ENCODE measurements at places on chromosomes 1 and 21. TPM values are rescaled to one million over a fixed set of nuclear protein-coding genes. Genes with fewer than 3 reads are reported as not detected.

DNA sequence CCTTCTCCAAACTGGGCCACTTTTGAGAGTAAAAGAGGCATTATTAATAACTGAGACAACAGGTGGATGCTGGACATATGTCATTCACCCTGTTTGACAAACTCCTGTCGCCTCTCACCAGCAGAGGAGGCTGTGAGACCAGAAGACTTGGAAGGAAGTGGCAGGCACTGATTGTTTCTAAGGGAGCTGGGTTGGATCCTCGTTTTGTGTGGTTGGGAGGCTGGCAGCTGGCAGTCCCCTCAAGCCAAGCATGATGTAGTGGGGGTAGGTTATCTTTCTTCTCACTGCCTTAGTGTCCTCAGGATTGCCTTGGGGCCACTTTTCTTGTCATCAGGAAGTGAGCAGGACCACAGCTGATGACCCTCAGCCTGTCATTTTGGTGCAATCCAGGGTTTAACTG is 86.5 kb upstream of the KCNJ15 start:
- DNase-seq: peak; percentile 38

DNA sequence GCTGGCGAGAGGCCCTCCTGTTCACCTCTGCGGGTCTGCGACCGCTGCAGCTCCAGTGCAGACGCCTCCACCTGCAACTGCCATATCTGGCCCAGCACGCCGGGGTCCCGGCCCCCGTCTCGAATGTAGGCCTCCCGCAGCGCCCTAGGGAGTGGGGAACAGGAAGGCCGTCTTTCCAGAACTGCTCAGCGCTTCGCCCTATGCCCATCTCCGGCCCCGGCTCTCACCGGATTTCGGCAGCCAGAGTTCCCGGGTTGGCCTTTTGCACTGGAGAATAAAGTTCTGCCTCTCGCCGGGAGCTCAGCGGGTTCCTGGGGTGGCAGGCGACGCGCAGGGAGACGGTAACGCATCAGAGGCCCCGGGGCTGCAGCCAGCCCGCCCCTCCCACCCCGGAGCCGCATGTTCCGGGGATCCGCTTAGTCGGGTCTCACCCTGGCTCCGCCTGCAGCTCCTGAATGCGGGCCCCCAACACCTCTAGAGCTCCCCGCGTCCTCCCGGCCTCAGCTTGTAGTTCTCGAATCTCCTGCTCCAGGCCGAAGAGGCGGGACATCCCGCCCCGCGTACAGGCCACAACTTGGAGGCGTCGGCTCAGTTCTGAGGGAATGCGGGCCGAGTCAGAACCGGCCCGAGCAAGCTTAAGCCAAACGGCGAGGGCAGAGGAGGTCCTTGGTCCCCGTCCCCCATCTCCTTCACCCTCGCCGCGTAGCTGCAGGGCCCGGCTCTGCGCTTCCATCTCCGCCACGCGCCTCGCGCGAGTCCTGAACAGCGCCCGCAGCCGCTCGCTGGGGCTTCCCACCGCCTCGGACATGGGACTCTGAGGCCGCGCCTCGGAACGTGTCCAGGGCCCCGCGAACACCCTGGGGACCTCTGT is 1.1 kb downstream of the CCDC17 start:
- no peak for DNase-seq

Gene CYP4X1
- 0.75 TPM for total RNA-seq

DNA sequence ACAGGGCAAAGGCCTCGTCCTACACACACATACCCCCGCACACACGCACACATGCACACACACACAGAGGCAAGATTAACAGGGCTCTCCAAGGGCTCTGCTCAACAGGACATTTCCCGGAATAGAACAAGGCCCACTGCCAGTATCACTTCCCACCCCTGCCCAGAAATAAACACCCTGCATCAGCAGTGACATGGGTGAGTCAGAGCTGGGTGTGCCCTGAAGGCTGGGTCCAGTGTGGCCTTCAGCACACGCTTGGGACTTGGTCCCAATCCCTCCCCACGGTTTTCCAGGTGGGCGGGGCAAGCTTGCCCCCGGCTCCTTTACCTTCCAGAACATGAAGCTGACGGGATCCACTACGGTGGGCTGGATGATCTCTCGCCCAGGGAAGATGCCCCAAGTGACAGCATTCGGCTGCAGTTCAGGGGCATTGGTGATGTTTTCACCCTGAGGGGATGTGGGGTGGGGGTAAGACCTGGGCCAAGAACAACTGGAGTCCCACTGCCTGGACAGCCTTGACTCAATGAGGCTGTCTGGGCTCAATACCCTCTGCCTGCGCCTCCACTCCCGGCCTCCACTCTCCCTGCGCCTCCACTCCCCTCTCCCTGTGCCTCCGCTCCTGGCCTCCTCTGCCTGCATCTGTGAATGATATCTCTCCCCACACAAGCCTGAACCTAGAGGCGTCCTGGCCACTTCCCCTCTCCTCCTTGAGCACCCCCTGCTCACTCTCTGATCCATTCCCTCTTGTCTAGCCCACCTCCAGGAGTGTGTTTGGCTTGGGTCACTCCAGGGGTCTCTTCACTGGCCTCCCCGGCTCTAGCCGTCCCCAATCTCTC is 14.7 kb downstream of the MTHFR start:
- peak; percentile 70 for DNase-seq

DNA sequence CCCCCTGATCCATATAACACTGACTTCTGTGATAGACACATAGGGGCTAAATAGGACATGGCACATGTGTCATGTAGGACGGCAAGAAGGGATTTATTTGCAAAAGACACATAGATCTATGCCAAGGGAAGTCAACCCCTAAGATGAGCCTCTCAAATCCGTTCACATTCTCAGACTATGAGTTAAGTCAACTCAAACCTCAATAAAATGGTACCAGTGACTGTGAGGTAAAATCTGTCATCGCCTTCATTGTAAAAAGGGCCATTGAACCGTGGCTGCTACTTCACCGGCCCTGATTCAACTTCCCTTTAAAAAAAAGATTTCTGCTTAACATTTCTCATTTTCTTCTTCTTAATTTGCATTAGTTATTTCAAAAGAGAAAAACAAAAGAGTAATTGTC is 144.0 kb downstream of the ZNF281 start:
- no peak for DNase-seq

DNA sequence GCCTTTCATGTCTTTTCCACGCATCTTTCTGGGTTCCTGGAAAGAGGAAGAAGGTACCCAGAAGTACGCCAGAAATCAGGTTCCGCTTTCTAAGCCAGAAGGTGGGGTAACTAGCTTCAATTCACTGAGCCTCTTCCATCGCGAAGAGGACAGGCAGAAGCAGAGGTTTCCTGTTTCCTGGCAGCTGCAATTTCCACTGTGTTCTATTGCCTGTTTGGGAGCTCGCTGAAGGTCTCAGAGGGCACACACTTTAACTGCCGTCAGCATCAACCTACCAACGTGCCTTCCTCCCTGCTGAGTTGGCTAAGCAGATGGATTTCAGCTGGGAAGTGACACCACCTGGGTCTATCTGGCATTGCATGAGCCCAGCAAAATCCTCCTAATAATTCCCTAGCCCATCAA is 10.0 kb downstream of the NCF2 start:
- no peak for DNase-seq

DNA sequence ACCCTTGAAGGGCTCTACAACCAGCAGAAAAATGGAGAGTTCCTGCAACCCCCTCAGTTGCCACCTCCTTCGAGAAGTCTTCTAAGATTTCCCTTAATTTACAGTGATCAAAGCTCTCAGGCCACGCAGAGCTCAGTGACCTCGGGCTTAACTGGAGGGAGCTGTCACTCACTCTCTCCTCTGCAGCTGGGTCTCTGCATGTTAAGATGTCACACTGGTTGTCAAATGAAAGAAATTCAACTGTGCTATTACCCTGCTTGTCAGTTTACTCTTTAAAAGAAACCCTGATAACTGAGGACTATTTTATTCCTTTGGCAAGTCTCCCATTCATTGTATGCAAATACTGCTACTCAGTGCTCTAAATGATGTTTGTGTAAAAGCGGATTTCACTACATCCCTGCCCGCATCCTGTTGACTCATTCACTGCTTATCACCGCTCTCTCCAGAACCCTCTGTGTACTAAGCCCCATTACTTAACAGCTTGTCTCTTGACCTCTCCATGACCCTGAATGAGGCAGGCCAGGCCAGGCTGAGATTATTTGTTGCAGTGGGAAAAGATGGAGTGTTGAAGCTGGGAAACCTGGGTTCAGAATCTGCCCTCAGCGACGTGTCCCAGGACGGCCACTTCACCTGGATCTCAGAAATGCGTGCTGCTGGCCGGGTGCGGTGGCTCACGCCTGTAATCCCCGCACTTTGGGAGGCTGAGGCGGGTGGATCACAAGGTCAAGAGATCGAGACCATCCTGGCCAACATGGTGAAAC is 13.7 kb downstream of the DHRS3 start:
- no peak for DNase-seq

DNA sequence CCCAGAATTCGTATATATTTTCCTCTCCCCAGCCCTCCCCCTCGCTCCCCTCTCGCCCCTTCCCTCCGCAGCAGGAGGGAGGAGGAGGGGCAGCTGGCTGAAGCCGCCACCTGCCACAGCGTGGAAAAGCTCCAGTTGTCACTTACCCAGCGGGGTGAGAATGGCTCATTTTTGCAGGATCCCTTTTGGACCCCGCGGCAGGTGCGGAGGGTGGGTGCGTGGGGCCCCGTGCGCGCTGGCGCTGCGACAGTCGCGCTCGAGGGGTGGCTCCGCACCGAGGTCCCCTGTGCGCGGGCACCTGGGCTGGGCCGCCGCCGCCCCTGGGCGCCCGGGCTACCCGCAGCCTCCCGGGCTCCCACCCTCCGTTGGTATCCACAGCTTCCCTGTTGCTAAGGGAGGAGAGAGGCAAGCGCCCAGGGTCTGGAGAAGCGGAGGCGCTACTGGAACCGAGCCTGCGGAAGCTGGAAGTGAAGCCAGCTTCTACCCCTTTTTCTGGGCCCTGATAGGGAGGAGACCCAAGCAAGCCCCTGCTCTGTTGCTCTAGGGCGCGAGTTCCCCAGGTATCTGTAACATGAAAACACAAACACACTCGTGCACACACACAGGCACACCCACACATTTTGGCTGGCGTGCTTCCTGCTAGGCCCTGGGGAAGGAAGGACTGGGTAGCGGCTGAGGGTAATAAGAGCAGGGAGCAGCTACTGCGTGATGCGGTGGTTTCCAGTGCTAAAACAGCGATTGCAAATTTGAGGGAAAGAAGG is at the start of gene ERICH3:
Gene ERICH3, minus strand, starts transcription at position 442 of the 761 bp plus-strand sequence. Its CDS starts 273 bp downstream, at position 169.
- peak; percentile 16 for DNase-seq

Gene SAMD11
- 2.7 TPM for total RNA-seq

DNA sequence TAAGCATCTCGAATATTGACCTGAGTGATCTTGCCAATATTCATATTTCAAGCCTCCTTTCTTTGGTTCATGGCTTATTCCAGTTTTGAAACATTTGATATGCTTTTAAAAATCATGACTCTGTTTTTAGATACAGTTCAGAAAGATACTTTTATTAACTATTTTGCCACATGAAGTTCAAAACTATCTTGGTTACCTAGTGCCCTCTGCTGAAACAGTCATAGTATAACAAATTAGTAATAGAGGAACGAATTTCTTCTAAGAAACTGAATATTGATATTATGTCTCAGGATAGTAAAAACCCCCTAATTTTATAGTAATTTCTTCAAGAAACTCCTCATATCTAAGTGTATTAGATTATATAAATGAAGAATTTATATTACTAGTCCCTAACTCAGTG is 52.6 kb upstream of the RC3H1 start:
- no peak for DNase-seq

DNA sequence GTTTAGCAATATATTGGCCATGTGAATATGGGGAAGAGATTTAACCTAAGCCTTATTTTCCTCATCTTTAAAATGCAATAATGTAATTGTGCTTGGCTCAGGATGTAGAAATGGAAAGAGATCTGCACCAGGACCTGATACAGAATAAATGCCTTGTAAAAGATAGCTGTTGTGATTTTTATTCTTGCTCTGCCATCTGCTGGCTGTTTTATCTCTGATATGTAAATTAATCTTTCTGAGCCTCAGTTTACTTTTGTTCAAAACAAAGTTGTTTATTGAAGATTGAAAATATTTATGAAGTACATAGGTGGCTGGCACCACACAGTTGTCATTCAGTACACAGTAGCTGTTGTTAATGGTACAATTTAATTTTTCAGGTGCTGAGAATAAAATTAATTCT is 21.9 kb downstream of the ZYG11B start:
- DNase-seq: no peak

GRCh38 chr1:94303005-94303404 is 65.6 kb upstream of the ARHGAP29 start:
- DNase-seq: no peak

DNA sequence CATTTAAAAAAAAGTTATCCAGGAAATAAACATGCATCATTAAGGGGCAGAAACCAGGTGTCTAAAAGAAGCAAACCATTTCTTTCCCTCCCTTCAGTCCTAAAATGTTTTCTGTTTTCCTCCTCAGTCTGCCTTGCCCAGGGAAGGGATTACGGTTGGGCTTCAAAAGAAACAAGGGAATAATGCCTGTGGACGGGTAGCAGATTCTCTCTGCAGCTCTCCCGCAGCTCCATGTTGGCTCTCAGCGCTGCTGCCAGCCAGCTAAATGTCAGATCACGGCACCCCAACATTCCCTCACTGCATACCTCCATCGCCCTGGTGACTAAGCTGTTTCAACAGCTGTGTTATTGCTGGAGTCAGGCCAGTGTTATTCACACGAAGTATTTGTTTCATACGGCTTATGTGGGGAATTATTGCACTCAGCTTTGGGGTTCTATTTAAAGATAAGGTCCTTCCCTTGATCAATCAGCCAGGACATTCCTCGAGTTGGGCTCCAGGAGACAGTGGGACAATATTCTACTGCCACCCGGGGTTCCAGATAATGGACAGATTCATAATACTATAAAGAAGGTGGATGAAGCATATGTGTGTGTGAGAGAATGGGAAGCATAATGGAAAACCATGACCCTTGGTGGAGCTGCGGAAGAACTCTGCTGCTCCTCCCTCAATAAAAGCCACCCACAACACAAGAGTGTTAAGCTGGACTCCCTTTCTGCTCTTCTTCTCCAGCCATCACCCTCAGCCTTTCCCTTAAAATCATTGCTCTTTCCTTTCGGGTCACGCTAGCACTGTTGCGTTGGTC is 58.2 kb downstream of the WLS start:
- peak; percentile 76 for DNase-seq

GRCh38 chr1:216894494-216894893 is 171.3 kb upstream of the ESRRG start:
- DNase-seq: no peak

DNA sequence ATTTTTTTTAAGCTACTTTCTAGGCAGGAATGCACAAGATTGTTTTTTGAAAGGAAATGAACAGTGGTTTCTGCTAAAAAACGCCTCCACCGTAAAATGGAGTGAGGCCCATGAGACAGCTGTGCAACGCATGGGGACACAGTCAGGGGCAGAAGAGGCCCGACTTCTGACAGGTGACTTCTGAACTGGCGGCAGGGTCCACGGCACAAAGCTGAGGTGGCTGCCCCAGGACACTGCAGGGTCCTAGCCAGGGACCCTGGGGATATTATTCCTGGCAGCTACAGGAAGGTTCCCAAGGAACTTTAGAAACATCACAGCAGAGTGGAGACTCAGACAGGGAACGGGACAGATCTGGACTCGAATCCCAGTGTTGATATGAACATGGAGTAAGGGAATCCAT is 75.1 kb downstream of the SIM2 start:
- DNase-seq: no peak

Gene TEDDM1
- total RNA-seq: not detected

- peak; percentile 70 for DNase-seq
Observed at GRCh38 chr1:8293118-8293517, 24.8 kb upstream of the SLC45A1 start.

Gene ATP1A2
- 124 TPM for total RNA-seq

Data from mucosa of descending colon (tissue), 3 donors.